Stimulated activated CD4-positive, alpha-beta T cell treated with anti-CD3 and anti-CD28 coated beads, Interleukin-15, amount 100 ng/mL, for 1 hour (primary cell): ENCODE measurements at places on chromosomes 16 and 17.

DNA sequence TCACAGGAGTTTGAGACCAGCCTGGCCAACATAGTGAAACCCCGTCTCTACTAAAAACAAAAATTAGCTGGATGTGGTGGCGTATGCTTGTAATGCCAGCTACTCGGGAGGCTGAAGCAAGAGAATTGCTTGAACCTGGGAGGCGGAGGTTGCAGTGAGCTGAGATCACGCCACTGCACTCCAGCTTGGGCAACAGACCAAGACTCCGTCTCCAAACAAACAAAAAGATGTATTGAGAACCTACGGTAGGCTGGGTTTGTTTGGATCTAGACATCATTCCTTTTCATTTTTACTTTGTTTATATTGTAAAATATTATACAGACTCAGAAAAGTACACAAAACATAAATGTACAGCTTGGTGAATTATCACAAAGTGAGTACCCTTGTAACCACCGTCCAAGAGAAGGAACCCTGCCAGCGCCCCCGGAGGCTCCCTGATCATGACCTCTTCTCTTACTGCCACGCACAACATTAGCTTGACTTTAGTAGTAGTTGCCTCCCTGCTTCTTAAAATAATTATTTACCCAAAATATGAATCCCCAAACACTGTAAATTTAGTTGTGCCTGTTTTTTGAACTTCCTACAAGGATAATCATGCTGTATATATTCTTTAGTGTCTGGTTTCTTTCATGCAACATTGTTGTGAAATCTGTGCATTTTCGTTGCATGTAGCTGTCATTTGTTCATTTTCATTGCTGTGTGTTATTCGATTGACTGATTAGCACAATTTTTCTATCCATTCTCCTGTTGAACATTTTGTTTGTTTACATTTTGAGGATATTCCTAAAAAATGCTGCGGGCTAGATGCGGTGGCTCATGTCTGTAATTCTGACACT is 56.5 kb downstream of the KSR1 start:
- DNase-seq = no peak

- no peak for DNase-seq
Observed at GRCh38 chr16:85625053-85625452, 11.9 kb downstream of the GSE1 start.

DNA sequence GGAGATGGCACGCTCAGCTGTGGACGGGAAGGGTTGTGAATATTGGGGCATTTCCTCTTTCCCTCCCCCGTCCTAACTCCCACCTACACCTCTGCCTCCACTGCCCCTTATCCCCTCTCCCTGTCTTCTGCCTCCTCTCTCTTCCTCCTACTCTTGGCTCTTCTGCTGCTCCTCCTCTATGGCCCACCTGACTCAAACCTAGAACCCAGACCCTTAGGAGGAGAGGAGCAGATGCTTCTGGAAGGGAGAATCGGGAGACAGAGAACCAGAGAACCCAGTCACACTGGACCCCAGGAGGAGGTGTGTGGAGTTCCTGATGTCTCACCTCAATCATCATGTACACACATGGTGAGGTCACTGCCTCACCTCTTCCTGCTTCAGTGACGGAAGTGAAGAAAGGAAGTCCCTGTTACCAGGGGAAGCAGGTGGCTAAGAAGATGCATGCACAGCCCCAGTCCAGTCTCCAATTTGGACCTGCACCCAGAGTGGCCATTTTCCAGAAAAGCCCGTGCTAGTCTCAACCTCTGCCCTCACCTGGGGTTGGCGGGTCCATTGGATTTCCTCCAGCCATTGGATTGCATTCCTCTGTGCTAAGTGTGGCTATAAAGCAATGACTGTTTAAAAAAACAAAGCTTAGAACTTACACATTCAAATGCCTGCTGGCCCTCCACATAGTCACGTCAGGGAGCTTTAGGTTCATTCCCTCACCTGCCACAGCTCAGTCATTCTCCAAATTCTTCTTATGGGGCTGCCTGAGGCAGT is 4.0 kb downstream of the RNF222 start:
- no peak for DNase-seq

DNA sequence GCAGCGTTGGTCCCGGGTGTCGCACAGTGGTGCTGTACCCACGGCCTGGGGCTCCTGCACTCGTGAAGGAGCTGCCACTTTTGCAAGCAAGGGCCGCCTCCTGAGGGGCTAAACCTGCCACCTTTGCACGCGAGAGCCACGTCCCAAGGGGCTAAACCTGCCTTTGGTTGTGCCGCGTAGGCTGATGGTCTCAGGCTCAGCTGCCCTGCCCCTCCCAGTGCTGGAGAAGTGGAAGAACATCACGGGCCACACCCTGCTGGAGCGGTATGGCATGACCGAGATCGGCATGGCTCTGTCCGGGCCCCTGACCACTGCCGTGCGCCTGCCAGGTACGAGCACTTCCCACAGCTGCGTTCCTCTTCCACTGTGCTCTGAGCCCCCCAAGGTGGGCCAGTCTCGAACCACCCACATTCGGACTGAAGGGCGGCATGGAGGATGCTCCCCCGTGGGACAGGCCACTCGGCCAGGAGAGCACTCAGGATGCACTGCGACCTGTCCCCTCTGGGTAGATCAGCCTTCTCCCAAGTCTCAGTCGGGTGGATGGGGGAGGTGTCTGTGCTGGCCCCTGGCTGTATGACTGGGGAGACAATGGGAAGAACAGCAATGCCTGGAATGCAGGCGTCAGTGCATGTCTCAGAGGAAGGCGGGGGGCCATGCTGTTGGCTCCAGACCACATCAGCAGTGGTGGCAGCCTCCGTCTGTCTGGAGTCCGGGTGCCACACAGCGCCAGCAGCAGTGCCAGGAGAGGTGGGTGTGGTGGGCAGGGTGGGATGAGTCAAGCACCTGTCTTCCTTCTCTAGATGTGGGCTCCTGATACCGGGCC is 20.7 kb downstream of the ACSF3 start:
- DNase-seq = no peak

GRCh38 chr17:63751806-63752205 is 10.2 kb upstream of the STRADA start:
- DNase-seq = no peak

DNA sequence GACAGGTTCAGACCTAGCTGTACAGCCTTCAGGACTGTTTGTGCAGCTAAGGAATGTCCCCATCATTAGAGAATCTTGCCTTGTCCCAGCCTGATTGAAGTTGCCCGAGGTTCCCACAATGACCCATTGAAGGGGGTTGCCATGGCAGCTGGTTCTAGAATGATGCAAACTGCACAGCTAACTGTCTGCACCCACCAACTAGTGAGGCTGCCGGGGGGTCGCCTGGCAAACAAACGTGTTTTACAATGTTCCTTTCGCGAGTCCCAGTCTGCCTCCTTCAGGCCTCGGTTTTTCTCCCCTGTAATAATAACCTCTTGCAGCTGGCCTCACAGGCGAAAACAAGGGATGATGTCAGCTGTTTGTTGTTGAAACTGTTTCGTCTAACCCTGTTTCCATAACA is 5.5 kb downstream of the C16orf96 start:
- DNase-seq = no peak

DNA sequence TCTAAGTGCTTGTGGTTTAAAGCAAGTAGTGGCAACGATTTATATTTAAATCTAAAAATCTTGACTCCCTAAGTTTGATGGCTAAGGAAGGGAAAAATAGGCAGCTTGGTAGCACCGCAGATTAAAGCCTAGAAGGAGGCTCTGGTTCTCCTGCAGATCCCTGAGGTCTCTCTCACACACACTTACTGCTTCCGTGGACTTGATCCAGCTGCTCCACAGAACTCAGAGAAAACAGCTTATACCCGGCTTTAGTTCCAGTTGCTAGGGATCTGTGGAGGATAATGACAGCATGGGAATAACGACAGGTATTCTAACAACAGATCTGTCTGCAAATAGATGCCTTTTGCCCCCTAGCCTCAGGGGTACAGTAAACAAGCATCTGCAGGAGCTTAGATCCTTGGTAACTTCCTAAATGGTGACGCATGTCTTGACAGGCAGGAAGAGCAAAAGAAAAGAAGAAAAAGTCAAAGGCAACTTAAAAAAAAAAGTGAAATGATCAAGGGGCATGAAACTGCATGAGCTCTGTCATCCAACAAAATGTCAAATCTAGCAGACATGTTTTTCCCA is 4.5 kb downstream of the WIPI1 start:
- no peak for DNase-seq

GRCh38 chr16:86086471-86086870 is 187.5 kb downstream of the IRF8 start:
- DNase-seq = no peak

- no peak for DNase-seq
Observed at GRCh38 chr16:71347146-71347545, 11.4 kb upstream of the CALB2 start.

DNA sequence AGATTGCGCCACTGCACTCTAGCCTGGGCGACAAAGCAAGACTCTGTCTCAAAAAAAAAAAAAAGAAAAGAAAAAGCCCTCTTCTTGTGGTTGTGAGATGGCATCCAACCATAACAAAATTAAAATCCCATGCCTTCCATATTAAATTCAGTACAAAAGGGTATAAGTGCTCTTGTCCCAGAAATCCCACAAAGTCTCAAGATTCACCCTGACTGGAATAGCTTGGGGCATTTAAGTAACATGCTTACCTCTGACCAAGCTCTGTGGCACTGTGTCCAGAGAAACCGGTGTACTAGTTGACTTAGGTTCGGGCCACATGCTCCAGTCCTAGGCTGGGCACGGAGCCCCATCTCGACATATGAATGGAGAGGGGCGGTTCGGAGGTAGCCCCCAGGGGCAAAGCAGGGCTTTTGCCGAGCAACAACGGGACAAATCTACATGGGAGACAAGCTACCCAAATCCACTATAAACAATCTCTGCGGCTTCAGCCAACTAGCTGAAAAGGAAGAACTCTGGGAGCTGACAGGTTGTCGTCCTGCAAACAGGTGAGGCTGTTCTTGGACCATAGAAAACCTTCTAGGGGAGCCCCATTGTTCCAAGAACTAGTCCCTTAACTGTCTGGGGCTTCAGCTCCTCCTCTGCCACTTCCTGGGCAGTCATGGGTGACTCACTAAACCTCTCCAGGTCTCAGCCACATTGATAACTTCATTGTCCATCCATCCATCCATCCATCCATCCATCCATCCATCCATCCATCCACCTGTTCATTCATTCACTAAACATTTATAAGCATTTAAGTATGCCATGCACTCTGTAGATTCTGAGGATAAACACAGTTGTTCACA is 10.3 kb upstream of the IL4R start:
- no peak for DNase-seq

- DNase-seq = no peak
Observed at GRCh38 chr17:78988152-78988551, 8.4 kb upstream of the LGALS3BP start.

DNA sequence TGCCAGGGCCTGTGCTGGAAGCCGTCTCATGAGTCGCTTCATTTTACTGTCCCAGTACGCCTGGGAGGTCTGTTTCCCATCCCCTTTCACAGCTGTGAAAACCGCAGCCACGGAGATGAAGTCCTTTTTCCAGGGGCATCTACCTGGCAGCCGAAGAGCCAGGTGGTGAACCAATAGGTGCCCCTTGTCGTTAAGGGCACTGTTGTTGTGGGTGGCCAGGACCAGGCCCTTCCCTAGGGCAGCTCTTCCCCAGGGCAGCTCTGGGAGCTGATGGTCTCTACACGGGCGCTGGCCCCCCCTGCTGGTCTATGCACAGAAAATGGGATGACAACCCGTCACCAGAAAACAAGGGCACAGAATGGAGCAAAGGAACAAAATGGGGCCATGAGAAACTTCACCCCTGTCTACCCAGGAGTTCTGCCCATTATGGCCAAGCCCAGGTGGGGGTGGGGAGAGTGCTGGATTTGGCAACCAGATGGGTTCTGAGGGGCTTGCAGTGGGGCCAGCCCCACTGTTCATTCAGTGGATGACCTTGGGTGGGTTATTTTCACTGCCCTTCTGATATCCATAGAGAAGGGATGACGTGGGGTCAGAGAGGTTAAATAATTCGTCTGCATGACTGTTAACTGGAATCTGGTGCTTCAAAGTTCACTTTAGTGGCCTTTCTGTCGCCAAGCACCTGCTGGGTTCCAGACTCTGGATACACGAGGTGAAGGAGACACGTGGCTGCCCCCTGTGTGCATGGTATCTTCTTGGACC is 11.5 kb downstream of the RMI2 start:
- DNase-seq = peak; percentile 21

GRCh38 chr16:79740252-79740651 is 139.7 kb upstream of the MAF start:
- DNase-seq = no peak

DNA sequence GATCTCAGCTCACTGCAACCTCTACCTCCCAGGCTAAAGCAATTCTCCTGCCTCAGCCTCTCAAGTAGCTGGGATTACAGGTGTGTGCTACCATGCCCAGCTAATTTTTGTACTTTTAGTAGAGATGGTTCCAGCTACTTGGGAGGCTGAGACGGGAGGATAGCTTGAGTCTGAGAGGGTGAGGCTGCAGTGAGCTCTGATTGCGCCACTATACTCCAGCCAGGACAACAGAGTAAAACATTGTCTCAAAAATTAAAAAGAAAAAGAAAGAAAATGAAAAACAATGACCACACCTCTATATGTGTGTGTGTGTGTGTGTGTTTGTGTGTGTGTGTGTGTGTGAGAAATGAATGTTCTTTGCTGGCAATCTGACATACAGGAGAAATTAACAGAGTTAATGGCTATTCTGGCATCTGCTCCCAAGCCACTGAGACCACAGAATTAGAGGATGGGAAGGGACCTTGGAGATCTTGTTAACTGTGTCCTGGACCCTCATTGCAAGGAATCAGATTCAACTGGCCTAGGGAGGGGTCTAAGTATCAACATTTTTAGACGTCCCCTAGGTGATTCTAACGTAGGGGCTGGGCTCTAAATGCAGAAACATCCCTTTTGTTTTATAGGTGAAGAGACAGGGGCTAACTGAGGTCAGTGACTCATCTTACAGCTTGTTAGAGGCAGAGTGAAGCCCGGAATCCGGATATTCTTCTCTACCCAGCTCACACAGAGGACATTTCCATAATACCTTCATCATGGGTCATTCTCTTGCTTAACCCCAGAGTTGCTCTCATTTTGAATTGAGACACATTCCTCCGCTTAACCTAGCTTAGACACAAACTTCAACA is 16.4 kb upstream of the MARCHF10 start:
- no peak for DNase-seq

GRCh38 chr17:74619077-74619673 is 4.4 kb downstream of the CD300E start:
- no peak for DNase-seq

- no peak for DNase-seq
Observed at GRCh38 chr17:39461926-39462569, 762 bp downstream of the CDK12 start.

- no peak for DNase-seq
Observed at GRCh38 chr17:82242977-82243647, 14.3 kb downstream of the SLC16A3 start.

- no peak for DNase-seq
Observed at GRCh38 chr17:57810721-57811637, 38.9 kb downstream of the MRPS23 start.

GRCh38 chr16:4506450-4506849 is 30.3 kb downstream of the HMOX2 start:
- peak; percentile 19 for DNase-seq
